ENCODE measurements at places on chromosomes 5 and 9.

DNA sequence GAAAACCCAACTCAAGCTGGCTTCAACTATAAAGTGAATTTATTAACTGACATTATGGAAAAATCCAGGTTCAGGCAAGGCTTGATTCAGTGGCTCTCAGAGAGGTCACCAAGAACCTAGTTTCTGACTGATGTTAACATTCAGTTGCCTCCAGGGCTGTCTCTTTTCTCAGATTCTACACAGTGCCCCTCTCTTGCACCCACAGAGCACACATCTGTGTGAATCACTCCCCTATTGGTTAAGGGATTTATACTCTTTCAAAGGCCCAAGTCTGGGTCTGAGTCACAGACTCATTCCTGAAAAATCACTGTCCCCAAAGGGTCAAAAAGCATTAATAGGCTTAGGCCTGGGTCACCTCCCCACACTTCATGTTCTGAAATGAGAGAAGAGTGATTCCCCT lies 6.2 kb upstream of the HAVCR2 start:
- no peak for DNase-seq

- no peak for DNase-seq
Measured at GRCh38 chr5:93566091-93566490, 14.9 kb downstream of the NR2F1-AS1 start.

GRCh38 chr9:95488954-95489353 lies 27.8 kb downstream of the PTCH1 start:
- no peak for DNase-seq

DNA sequence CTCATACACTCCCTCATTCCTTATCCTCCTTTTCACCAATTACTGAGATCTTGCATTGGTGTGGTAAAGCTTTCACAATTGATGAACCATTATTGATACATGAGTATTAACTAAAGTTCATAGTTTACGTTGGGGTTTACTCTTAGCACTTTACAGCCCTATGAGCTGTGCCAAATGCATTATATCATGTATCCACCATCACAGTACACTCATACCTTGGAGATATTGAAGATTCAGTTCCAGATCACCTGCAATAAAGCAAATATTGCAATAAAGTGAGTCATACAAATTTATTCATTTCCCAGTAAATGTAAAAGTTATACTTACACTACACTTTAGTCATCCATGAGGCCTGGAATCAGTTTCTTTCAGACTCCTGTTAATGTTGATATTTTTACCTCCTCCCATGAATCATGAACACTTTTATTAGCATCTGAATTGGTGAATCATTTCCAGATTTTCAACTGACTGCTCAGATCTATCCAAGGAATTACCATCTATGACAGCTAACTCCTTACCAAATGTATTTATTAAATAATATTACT lies 546.6 kb upstream of the PTPRD start:
- DNase-seq = no peak

DNA sequence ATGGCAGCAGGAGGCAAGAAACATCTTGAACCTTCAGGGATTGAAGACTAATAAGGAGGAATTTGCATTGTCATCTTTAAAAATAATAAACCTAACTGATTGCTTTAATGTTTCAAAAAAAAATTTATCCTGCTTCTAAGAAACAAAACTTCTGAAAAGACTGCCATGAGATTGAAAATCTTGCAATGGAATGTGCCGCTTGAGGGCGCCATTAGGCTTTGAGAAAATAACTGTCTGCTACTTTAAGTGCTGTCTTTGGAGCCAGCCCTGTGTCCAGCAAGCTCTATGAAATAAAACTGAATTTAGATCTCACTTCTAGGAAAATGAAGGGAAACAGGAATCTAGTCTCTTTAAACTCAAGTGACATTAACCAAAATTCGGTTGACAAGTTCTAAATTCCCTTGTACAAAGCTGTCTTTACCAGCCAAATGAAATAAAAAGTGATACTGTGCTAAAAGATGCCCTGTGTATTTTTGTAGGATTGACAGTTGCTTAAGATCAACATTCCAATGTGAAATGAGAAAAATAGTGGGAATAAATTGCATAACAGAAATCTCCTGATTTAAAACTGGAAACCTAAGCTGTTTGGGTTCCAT lies 79.4 kb downstream of the ESM1 start:
- DNase-seq = peak; percentile 71

GRCh38 chr5:30121043-30121442 lies 1072.4 kb upstream of the CDH6 start:
- no peak for DNase-seq

DNA sequence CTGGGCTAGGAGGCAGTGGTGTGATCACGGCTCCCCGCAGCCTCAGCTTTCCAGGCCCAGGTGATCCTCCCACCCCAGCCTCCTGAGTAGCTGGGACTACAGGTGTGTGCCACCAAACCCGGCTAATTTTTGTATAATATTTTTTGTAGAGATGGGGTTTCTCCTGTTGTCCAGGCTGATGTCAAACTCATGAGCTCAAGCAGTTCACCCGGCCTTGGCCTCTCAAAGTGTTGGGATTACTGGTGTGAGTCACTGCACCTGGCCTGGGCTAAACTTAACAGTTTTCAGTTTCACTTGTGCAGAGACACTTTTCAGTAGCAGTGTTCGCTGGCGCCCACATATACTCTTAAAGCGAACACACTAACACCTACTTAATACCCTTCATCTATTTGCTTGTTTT lies 205.6 kb upstream of the ZNF608 start:
- peak; percentile 3 for DNase-seq

- no peak for DNase-seq
Measured at GRCh38 chr9:1129382-1129781, 79.2 kb downstream of the DMRT2 start.

GRCh38 chr5:54295651-54296276 lies 14.6 kb downstream of the ARL15 start:
- DNase-seq = no peak

DNA sequence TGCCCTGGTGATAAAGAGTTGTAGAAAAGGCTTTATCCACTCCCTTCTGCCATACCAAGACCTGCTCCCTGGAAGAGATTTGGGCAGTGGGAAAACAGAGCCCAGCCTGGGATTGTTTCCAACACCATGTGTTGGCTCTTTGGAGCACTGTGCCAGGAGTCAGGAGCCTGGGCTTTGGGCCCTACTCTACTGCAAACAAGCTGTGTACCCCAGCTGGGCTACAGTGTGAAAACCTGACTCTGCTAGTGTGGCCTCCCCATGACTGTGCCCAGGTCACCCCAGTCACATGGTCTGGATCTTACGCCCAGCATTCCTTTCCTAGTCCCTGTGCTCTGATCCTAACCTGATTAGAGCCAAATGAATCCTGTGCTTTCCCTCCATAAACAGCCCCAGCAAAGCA lies 39.3 kb upstream of the SHB start:
- no peak for DNase-seq

DNA sequence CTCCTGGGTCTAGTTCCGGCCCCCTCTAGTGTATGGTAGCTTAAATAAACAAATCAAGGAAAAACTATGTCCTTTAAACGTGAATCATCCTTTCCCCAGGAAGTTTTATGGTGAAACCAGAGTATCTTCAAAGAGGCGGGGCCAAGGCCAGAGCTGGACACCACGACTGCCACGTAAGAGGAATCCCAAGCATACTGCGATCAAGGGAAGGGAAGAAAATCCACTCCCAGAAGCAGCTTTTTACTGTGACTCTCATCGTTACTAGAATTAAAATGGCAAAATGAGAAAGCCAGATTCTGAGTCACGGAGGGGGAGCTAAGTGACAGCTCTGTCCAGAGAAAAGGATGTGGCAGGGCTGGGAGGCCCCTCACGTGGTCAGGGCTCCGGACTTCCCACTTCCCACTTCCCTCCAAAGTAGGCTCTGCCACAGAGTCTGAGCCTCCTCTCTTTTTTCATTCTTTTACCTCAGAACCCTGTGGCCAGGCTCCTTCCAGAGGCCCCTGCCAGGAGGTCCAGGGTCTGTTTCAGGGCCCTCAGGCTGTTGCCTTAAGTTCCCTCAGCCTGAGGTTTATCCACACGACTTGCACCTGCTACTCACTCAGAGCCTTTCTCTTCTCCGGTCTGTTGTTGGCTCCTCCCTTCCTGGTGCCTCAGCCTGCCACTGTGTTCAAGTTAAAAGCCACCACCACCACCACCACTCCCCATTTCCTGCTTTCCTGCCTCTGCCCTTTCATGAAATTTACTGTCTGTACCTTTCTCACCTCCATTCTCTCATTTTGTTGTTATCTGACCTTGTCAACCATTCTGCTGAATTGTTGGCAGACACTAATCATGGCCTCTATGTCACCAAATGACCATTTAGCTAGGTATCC lies 1.4 kb upstream of the GLRX start:
- DNase-seq = peak; percentile 91

DNA sequence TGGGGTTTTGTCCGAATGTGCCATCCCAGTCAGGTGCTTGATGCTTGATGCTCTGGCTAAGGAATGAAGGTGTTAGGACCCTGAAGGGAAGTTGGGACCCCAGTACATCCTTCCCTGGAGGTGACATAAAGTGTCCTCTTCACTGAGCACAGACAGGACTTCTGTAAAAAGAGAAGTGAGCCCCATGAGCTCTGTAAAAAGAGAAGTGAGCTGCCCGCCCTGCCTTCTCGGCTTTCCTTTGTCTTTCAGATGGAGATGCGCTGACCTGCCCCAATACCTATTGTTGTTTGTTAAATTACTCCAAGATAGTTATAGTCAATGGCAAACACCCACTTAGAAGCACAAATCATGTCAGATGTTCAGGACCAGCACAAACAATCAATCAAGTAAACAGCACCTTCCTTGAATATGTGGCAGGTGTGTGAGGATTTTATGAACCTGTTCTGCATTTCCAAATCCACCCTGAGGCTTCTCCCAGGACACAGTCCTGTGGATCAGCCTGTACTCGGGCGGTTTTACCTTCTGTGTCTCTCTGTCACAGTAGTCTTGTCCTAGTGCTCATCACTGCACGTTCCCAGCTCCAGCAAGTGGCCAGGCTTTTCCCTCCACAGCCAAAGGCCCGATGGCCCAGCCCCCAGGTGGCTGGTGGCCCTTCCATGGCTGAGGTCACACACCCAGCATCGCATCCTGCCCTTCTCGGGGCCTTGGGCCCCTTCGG lies 191.4 kb downstream of the MTRR start:
- no peak for DNase-seq

DNA sequence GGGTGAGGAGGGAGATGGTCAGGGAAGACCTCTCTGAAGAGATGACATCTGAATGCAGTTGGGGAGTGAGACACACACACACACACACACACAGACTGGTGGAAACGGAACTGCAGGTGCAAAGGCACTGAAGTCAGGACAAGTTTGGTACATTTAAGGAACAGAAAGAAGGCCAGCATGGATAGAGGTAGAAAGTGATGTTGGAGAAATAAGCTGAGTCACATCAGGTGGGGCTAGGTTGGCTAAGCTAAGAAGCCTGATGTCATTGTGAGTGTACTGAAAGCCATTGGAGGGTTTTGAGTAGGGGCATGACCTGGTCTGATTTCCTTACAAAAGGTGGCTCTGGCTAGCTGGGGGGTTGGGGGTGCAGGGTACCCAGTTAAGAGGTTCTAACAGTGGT lies 3.1 kb downstream of the BSPRY start:
- no peak for DNase-seq

GRCh38 chr9:104915753-104916152 lies 12.2 kb downstream of the ABCA1 start:
- no peak for DNase-seq

DNA sequence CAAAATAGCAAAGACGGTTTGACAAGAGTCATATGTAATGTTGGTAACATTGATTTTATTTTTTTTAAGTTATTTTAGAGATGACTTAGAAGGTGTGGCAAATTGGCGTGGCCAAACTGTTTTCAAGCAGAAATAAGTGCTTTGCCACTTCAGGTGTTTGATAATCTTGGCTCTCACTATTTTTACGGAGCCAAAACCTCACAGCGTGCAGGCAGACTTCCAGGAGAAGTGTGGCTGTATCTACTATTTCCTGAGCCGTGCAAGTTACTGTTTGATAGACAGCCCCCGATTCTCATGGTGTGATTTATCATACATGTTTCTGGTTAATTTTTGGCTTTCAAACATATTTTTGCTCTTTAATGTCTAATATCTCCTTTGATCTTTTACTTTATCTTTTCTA lies 269.5 kb downstream of the ADAMTSL1 start:
- DNase-seq = no peak

GRCh38 chr9:130661451-130662098 lies 2.8 kb upstream of the PRDM12 start:
- DNase-seq = no peak

DNA sequence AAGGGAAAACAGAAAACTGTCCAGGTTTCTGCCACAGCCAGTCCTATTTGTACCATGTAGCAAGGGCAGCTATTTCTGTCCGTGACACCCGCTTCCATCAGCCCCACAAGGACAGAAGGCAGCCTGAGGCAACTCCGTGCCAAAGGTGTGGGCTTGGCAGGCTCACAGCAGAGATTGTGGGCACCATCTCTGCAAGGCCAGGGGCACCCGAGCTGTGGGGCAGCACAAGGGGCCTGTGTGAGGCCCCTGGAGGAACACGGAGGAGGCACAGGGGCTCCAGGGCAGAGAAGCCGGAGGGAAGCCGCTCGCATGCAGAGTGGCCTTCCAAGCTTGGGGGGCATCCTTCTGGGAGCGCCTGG lies 43.5 kb downstream of the COL23A1 start:
- DNase-seq = no peak

GRCh38 chr5:179378441-179379271 lies 33.4 kb upstream of the ADAMTS2 start:
- no peak for DNase-seq

DNA sequence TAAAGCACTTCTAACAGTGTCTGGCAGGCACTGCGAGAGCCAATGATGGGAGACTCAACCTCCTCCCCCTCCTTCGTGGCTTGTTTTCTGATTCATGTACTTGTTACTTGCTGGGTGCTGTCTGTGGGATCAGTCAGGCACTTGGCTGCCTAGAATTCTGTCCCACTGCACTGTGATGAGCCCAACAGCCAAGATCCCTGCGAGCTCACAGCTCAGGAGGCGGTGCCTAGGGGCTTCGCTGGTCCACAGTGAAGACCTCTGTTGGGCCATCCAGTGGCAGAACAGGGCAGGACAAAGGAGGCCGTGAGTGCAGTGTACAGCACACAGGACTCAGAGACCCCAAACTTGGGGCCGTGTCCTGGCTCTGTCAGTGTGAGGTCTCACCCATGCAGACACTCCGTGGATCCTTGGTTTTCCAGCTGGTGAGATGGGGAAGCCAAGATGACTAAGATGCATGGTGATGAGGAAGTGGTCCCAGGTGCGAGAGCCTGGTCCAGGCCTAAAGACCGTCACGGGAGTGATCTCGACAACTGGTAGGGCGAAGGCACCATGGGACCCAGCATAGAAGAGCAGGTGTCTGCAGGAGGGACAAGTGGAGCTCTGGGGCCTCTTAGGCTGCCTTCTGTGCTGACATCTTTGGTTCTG lies 19.5 kb downstream of the MYMK start:
- DNase-seq = no peak

Measured in T-helper 2 cell (primary cell).